Stimulated activated CD4-positive, alpha-beta T cell treated with anti-CD3 and anti-CD28 coated beads, Interleukin-1b, Interleukin-23, amount 100 ng/mL, for 4 hours (primary cell): ENCODE measurements at places on chromosomes 2 and 18.

DNA sequence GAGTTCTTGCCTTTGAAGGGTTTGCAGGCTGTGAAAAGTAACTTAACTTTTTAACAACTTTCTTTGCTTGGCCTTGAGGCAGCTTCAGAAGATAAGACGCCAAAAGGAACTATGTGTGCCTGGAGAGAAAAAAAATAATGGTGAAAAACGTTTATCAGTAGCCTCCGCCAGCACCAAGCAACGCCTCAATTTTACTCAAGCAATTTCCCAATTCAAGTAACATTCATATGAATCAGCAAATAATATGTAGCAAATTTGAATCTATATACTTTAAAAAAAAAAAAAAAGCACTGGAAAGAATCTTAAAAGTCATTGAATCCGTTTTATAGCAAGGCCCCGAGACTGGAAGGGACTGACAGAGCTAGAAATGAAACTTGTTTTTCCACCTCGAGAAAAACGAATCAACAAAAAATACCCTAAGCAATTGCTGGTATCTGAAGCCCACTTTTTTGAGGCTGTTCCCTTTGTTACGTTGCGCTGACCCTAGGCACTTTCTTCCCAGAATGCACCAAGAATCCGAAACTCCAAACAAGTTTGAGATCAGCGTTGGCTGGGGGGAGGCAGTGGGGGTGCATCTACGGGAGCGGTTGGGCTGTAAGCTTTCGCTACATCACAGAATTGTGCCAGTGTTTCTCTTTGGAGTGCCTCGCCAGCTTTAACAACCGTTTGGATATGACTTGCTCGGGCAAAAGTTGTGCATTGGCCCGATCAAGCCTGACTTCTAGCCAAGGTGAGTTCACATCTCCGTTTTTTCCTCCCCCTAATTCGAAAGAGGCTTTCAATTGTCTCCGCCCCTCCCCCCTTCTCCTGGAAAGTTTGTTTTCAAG is 2.7 kb upstream of the TGIF1 start:
- DNase-seq, result no peak

DNA sequence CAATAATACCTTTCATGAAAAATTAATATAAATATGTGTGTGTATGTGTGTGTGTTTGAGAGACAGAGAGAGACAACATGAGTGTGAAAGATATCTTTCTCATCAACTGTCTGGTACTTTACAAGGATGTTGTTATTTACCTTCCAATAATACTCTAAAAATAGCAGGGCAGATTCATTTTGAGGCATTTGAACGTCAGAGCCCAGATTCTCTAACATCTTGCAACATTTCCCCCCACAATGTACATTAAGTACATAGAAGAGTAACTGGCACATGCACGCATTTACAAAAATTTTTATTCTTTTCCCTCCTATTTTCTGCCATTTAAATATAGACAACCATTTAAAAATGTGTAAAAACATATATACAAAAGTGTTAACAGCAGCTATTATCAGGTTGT is 100.9 kb downstream of the PID1 start:
- no peak for DNase-seq

- DNase-seq, result no peak
These were observed 6.3 kb downstream of the RNPEPL1 start for GRCh38 chr2:240574386-240575100.

GRCh38 chr2:37767046-37767445 is 95.6 kb upstream of the CDC42EP3 start:
- DNase-seq, result no peak

- no peak for DNase-seq
These were observed 350.6 kb downstream of the RND3 start for GRCh38 chr2:150136893-150137292.

DNA sequence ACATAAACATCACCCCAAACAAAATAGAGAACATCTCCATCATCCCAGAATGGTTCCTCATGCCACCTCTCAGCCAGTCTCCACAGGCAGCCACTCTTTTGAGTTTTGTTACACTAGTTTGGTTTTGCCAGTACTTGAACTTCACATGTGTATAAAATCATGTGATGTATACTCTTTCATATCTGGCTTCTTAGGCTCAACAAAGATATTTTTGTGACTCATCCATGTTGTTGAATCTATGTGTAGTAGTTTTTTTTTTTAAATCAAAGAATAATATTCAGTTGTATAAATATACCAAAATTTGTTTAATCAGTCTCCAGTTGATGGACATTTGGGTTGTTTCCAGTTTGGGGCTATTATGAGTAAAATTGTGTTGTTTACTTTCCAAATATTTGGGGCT is 75.9 kb downstream of the PMS1 start:
- DNase-seq, result no peak

- no peak for DNase-seq
These were observed 24.2 kb upstream of the SDC1 start for GRCh38 chr2:20249170-20249569.

DNA sequence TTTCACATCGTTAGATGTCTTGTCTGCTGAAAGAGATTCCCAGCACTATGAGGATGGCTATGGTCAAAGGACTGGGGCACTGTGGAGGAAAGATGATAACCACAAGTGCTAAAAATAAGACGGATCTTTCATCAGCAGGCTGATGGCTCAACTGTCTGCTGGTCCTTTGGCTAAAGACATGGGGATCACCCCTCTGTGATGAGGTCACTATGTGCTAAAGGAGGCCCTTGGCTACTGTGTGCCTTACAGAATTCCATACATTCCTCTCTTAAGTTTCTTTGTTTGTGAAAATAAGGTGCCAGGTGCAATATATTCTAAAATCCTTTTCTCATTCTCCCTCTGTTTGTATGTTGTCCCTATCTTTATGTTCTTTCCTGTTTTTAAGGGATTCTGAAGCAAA is 39.7 kb upstream of the LYPD6 start:
- DNase-seq, result no peak

DNA sequence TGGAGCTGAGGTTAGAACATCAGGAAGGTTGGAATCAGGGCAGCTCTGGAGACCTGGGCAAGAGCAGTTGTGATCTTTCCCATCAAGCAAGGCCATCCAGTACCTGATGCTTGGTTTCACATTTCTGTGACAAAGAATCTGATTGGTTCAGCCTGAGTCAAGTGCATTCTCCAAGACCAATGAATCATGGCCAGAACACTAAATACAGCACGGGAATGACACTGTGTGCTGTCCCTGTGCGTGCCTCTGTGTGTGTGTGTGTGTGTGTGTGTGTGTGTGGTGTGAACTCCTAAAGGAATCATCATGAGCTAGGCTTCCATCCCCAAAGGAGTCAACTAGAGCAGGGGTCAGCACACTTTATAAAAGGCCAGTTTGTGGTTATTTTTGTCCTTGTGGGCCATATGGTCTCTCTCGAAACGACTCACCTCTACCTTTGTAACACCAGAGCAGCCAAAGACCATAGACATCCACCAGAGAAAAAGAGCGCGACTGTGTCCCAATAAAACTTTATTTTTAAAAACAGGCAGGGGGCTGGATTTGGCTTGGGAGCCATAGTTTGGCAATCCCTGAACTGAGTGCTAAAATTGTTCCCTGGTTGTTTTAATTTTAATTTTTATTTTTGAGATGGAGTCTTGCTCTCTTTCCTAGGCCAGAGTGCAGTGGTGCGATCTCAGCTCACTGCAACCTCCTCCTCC is 99.7 kb downstream of the INHBB start:
- DNase-seq, result no peak
